ENCODE measurements at places on chromosomes 5 and 9. TPM values are rescaled to one million over a fixed set of nuclear protein-coding genes. Genes with fewer than 3 reads are reported as not detected.

The OR5C1 gene
- total RNA-seq: not detected

The HAVCR2 gene
- total RNA-seq: 0.16 TPM

The ISL1 gene
- not detected for total RNA-seq

The RANBP6 gene
- 21.1 TPM for total RNA-seq

The HMCN2 gene
- total RNA-seq: 0.61 TPM
